CD8-positive, alpha-beta memory T cell (primary cell): ENCODE measurements at places on chromosomes 5 and 9. TPM values are rescaled to one million over a fixed set of nuclear protein-coding genes. Genes with fewer than 3 reads are reported as not detected.
A peak's percentile ranks its signal among the peaks of the same experiment; 100 is the strongest.

The PCDHAC1 gene
- total RNA-seq = not detected

The CCDC192 gene
- not detected for total RNA-seq

The SLC25A51 gene
- total RNA-seq = 38.5 TPM

DNA sequence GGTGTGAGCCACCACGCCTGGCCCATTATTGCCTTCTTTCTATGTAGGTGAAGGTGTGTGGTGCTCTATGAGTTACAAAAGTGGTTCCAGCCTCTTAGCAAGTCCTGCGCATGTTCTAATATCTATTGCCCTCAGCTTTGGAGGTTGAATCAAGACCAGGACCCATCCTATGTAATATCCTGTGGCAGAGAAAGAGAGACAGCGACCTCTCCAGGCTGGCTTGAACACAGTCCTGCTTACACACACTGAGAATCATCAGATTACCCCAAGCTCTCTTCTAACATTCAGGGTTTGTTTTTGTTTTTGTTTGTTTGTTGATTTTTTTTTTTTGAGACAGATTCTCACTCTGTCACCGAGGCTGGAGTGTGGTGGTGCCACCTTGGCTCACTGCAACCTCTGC, 94.7 kb upstream of the OSMR start:
- no peak for DNase-seq
- H3K27ac ChIP-seq = no peak overlapping the region
- H3K27me3 ChIP-seq = no peaks in the 10 kb centered on the region
- H3K36me3 ChIP-seq = no peaks in the 10 kb centered on the region

GRCh38 chr5:181211208-181211607, 6.2 kb upstream of the TRIM7 start:
- peaks cover 18% of the 10 kb centered on the region for H3K4me1 ChIP-seq
- no peak overlapping the region for H3K27ac ChIP-seq
- H3K36me3 ChIP-seq = no peaks in the 10 kb centered on the region

- DNase-seq = no peak
- no peak overlapping the region for H3K4me3 ChIP-seq
- H3K36me3 ChIP-seq = no peaks in the 10 kb centered on the region
- H3K27me3 ChIP-seq = no peaks in the 10 kb centered on the region
These were observed 96.3 kb upstream of the ZNF462 start for GRCh38 chr9:106766616-106767015.

DNA sequence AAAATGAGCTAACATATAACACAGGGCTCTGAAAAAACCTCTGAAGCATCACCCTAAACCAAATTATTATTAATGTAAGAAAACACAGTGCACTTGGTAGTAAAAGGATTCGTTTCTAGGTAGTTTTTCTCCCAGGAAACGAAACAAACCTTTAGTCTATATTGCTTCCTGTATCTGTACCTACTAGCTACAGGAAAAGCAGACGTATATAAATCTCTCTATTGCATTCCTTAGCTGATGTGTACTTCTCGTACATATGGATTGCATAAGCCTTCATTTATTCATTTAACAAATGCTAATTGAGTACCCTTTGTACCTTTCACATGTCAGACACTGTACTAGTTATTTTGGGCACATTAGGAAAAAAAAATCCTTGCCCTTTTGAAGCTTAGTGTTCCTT, 85.0 kb upstream of the RASA1 start:
- no peak for DNase-seq
- H3K27me3 ChIP-seq = no peaks in the 10 kb centered on the region
- peaks cover 14% of the 10 kb centered on the region for H3K4me1 ChIP-seq

DNA sequence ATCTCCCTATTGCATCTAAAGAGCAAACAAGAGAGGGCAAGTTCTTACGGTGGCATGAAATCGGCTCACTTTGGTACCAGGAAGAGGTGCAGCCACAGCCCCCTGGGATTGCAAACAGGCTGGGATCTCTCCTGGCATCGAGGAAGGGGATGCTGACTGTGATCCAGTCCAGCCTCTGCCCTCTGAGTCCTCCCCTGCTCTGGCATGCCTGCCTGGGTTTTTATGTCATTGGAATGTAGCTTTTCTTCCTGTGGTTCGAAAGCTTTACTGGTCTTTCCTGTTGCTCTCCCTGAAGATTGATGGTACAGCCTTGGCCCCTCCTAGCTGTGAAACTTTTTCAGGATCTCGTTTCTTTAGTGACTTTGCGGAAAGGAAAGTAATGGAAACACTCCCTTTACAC, 6.6 kb downstream of the SLC46A2 start:
- no peak for DNase-seq
- H3K27ac ChIP-seq = no peak overlapping the region
- no peak overlapping the region for H3K4me3 ChIP-seq
- no peaks in the 10 kb centered on the region for H3K27me3 ChIP-seq
- no peaks in the 10 kb centered on the region for H3K4me1 ChIP-seq

DNA sequence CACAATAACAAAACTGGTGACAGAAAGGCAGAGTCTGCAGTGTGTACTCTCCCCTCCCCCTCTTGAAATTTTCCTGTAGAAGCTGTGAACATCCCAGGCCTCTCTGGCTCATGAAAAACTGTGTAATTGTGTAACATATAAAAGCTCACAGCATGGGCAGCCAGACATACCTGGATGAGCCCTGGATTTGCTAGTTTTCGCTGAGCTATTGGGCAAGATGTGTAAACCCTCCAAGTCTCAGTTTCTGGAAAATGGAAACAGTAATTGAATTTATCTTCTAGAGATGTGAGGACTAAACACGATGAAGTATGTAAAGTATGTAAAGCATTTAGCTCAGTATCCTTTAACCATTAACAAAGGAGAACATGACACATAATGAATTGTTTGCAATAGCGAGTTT, 143.2 kb upstream of the ANKH start:
- DNase-seq = no peak
- H3K27me3 ChIP-seq = no peaks in the 10 kb centered on the region
- H3K36me3 ChIP-seq = no peaks in the 10 kb centered on the region
- no peaks in the 10 kb centered on the region for H3K4me1 ChIP-seq
- no peak overlapping the region for H3K27ac ChIP-seq

GRCh38 chr9:125968714-125969374, 221.7 kb downstream of the PBX3 start:
- no peak overlapping the region for H3K4me3 ChIP-seq
- no peaks in the 10 kb centered on the region for H3K4me1 ChIP-seq
- H3K27me3 ChIP-seq = no peaks in the 10 kb centered on the region
- H3K36me3 ChIP-seq = no peaks in the 10 kb centered on the region
- no peak overlapping the region for H3K27ac ChIP-seq
- DNase-seq = no peak

GRCh38 chr9:38671748-38672147, 48.2 kb downstream of the FAM240B start:
- H3K27ac ChIP-seq = no peak overlapping the region
- no peaks in the 10 kb centered on the region for H3K36me3 ChIP-seq
- no peak for DNase-seq
- no peak overlapping the region for H3K4me3 ChIP-seq
- H3K27me3 ChIP-seq = no peaks in the 10 kb centered on the region

DNA sequence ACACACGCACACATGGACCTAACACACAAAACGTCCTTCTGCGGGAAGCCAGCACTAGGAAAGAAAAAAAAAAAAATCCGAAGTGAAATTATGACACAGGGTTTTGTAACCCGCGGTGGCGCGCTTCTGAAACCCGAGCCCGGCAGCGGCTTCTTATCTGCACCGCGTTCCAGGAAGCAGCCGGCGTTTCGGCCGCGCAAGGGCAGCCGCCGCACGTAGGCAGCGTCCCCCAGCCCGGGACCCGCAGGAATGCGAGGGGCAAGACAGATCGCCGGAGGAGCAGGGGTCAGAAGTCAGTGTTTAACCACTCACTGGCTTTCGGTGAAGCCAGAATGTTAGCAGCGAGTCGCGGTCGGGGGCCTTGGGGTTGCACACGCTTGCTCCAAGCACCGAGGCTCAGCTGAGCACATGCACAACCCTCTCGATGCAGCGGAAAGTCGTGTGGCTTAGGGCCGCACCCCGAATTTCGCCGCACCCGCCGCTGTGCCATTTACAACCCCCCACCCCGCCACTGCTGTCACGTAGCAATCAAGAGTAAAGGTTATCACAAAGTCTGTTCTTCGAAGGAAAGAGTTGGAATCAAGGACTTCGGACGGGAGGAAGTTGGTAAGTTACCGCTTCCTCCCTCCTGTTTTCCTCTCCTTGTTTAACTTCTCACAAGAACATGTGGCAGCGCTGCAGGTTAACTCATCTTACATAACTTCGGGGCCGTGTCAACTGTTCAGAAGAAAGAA, 167.9 kb downstream of the AUH start:
- no peaks in the 10 kb centered on the region for H3K36me3 ChIP-seq
- peak overlapping the region; percentile 82 for H3K27ac ChIP-seq
- H3K4me3 ChIP-seq = peak overlapping the region; percentile 74
- DNase-seq = peak; percentile 33
- H3K4me1 ChIP-seq = peaks cover 30% of the 10 kb centered on the region
- H3K27me3 ChIP-seq = no peaks in the 10 kb centered on the region

DNA sequence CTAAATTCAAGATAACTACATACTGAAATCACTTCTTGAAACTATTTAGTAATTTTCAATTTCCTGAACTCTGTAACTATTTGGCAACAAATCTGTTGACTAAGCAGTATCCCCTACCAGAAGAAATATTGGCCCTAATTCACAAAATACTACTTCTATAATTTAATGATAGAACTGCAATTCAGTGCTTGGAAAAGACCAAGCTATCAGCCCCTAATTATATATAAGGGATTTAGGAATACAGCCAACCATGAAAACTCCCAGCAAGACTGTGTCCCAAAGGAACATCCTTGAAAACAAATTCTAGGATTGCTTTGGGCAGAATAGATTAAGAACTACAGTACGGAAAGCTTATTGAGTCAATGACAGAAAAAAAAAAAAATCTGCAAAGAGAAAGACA, 169.2 kb downstream of the RAB3C start:
- DNase-seq = no peak
- no peak overlapping the region for H3K4me3 ChIP-seq

GRCh38 chr9:124812441-124812876, 35.5 kb downstream of the OLFML2A start:
- no peaks in the 10 kb centered on the region for H3K36me3 ChIP-seq
- no peak overlapping the region for H3K4me3 ChIP-seq
- DNase-seq = no peak
- no peaks in the 10 kb centered on the region for H3K27me3 ChIP-seq
- H3K27ac ChIP-seq = no peak overlapping the region
- no peaks in the 10 kb centered on the region for H3K4me1 ChIP-seq

- H3K27me3 ChIP-seq = peaks cover 11% of the 10 kb centered on the region
- no peak for DNase-seq
- no peaks in the 10 kb centered on the region for H3K4me1 ChIP-seq
- no peaks in the 10 kb centered on the region for H3K36me3 ChIP-seq
These were observed 2.1 kb downstream of the PCDHGA7 start for GRCh38 chr5:141384471-141385267.
